ENCODE measurements at places on chromosomes 2 and 18.

DNA sequence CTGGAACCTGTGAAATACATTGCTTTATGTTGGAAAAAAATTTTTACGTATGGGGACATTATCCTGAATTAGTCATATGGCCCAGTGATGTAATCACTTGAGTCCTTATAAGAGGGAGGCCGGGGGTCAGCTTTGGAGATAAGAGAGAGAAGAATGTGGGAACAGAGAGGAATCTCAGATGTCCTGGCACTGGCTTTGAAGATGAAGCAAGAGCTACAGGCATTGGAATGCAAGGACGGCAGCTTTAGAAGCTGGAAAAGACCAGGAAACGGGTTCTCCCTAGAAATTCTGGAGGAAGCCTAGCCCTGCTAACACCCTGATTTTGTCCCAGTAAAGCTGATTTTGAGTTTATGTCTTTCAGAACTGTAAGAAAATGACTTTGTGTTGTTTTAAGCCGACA lies 1129.9 kb upstream of the GYPC start:
- H3K4me1 ChIP-seq = no peaks in the 10 kb centered on the region
- DNase-seq = no peak
- H3K27ac ChIP-seq = no peak overlapping the region
- no peaks in the 10 kb centered on the region for H3K36me3 ChIP-seq
- H3K27me3 ChIP-seq = no peaks in the 10 kb centered on the region

DNA sequence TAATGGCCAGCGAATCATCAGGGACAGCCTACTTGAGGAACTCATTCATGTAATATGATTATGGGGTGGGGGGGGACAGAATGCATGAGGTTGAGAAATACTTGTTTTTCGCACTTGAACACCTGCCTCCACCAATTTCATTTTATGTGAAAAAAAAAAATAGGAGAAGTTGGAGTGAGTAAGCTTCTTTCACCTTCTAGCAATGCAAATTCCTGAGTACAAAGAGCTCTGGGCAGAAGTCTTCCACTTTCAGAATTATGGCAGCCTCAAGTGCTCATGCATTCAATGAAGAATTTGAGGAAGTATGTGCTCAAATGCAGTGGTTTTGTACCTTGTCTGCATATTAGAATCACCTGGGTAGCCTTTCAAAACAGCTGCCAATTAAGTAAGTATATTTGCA lies 40.1 kb upstream of the GPD2 start:
- peaks cover 4% of the 10 kb centered on the region for H3K27me3 ChIP-seq
- no peaks in the 10 kb centered on the region for H3K36me3 ChIP-seq
- peaks cover 31% of the 10 kb centered on the region for H3K4me1 ChIP-seq
- no peak overlapping the region for H3K27ac ChIP-seq
- DNase-seq = no peak

GRCh38 chr2:129484999-129485897 lies 494.2 kb upstream of the RAB6C start:
- H3K27ac ChIP-seq = no peak overlapping the region
- H3K27me3 ChIP-seq = no peaks in the 10 kb centered on the region
- DNase-seq = no peak
- H3K36me3 ChIP-seq = no peaks in the 10 kb centered on the region

DNA sequence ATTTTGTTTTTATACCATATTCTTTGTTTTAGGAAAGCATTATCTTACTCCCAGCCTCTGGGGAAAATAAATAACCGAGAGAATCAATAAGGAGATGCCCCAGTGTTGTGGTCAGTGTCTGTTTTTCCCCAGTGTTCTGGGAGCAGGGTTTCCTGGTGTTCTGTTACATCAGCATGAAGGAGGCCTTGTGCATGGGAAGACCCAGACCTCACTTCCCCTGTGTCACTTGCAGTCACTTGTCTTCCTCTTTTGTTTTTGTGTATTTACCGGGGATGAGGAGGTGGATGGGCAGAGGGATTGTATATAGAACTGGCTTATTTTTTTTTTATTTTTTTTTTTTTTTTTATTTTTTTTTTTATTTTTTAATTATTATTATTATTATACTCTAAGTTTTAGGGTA lies 45.0 kb upstream of the MGAT5 start:
- H3K4me1 ChIP-seq = peaks cover 7% of the 10 kb centered on the region
- no peak overlapping the region for H3K27ac ChIP-seq
- H3K4me3 ChIP-seq = no peak overlapping the region
- DNase-seq = no peak

- no peak for DNase-seq
- H3K27ac ChIP-seq = no peak overlapping the region
- H3K27me3 ChIP-seq = no peaks in the 10 kb centered on the region
- H3K4me1 ChIP-seq = no peaks in the 10 kb centered on the region
Measured at GRCh38 chr18:28161608-28162599, 15.0 kb downstream of the CDH2 start.

GRCh38 chr2:172253190-172254052 lies 150.7 kb upstream of the DLX2 start:
- H3K27ac ChIP-seq = peak overlapping the region; percentile 71
- H3K36me3 ChIP-seq = no peaks in the 10 kb centered on the region
- DNase-seq = peak; percentile 78
- H3K4me3 ChIP-seq = no peak overlapping the region
- peaks cover 53% of the 10 kb centered on the region for H3K4me1 ChIP-seq

- H3K36me3 ChIP-seq = no peaks in the 10 kb centered on the region
- H3K4me3 ChIP-seq = no peak overlapping the region
- no peak overlapping the region for H3K27ac ChIP-seq
- no peak for DNase-seq
- H3K27me3 ChIP-seq = no peaks in the 10 kb centered on the region
Measured at GRCh38 chr2:60318544-60318943, 234.9 kb downstream of the BCL11A start.

DNA sequence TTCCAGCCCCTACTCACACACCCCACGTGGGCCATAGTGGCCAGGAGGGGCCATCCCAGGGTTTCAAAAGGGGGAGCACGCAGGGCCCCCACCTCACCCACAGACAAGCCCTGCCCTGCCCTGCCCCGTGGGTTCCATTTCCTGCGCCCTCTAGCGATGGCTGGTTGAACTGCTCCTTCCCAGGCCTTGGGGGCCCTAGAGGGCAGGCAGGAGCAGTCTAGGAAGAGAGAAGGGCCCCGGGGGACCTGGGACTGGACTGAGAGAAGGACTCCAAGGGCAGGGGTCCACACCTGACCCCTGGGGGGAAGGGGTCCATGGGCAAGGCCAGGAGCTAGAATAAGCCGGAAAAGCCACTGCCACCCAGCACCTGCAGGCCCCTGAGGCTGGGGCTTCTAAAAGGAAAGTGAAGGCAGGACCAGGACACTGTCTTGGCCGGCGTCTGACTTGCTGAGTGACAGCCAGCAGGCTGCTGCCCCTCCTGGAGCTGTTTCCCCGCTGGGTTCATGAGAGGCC lies 10.1 kb downstream of the CYP26B1 start:
- H3K27ac ChIP-seq = no peak overlapping the region
- no peak overlapping the region for H3K4me3 ChIP-seq
- peaks cover 20% of the 10 kb centered on the region for H3K27me3 ChIP-seq
- peaks cover 2% of the 10 kb centered on the region for H3K4me1 ChIP-seq

DNA sequence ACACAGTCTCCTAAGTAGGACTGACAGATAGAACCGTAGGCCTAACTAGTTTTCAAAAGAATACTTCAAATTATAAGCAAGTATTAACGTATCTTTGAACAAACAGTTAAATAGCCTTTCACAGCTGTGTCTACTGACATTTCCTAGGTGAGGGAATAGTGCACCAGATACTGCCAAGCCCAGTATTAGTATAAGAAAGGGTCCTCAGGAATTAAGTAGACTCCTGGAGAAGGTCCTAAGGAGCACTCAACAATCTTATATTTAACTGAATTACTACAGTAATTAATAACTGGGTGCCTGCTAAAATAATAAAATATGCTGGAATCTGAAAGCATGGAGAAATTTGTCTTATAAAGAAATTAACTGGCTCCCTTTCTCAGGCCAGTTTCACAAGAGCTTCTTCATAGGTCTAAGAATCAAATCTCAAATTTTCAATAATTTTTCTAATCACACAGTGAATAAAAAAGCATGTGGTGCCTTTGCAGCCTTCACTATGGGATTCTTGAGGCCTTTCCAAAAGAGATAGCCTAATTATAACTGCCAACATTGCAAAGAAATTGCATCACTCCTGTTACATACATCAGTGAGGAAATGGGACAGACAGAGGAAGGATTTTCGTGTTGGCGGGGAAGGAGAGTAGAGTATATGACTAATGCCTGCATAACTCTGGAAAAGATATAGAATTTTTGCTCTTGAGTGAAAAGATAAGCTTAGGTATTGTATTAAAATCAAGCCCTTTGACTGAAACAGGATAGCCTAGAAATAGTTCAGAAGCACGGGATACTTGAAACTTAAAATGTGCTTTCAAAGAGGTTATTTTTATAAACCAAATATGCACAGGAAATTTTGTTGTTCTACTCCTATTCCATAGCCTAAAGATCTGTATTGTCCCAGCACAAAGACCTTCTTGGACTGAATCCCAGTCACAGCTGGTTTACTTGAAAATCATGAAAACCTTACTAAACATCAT lies 228.6 kb upstream of the STK17B start:
- no peak overlapping the region for H3K4me3 ChIP-seq
- H3K27me3 ChIP-seq = no peaks in the 10 kb centered on the region
- H3K36me3 ChIP-seq = no peaks in the 10 kb centered on the region
- no peak for DNase-seq

DNA sequence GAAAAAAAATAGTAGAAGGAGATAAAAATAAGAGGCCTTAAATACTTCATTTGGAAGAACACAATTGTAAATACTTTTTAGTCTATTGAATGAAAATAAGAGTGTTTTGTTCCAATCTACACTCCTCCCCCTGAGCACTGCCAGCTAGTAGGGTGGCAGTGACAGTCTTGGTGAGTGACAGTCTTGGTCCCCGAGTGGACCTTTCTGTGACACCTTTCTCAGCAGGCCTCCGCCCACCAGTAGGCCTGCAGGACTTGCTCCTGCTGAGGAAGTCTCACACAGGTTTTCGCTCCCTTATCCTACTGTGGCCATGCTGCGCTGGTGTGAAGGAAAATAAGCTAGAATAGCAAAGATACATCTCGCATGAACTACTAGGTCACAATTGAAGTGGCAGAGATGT lies 666.8 kb downstream of the NR4A2 start:
- no peaks in the 10 kb centered on the region for H3K36me3 ChIP-seq
- DNase-seq = no peak
- H3K27me3 ChIP-seq = no peaks in the 10 kb centered on the region
- H3K27ac ChIP-seq = no peak overlapping the region

- no peak for DNase-seq
- H3K27me3 ChIP-seq = peaks cover 22% of the 10 kb centered on the region
- H3K27ac ChIP-seq = no peak overlapping the region
- no peak overlapping the region for H3K4me3 ChIP-seq
- no peaks in the 10 kb centered on the region for H3K36me3 ChIP-seq
Measured at GRCh38 chr2:68849579-68850030, 21.6 kb downstream of the BMP10 start.

- peaks cover 25% of the 10 kb centered on the region for H3K36me3 ChIP-seq
- DNase-seq = no peak
- no peak overlapping the region for H3K27ac ChIP-seq
- H3K4me3 ChIP-seq = no peak overlapping the region
- no peaks in the 10 kb centered on the region for H3K4me1 ChIP-seq
- H3K27me3 ChIP-seq = no peaks in the 10 kb centered on the region
Measured at GRCh38 chr18:62109676-62110075, 77.2 kb downstream of the PIGN start.

DNA sequence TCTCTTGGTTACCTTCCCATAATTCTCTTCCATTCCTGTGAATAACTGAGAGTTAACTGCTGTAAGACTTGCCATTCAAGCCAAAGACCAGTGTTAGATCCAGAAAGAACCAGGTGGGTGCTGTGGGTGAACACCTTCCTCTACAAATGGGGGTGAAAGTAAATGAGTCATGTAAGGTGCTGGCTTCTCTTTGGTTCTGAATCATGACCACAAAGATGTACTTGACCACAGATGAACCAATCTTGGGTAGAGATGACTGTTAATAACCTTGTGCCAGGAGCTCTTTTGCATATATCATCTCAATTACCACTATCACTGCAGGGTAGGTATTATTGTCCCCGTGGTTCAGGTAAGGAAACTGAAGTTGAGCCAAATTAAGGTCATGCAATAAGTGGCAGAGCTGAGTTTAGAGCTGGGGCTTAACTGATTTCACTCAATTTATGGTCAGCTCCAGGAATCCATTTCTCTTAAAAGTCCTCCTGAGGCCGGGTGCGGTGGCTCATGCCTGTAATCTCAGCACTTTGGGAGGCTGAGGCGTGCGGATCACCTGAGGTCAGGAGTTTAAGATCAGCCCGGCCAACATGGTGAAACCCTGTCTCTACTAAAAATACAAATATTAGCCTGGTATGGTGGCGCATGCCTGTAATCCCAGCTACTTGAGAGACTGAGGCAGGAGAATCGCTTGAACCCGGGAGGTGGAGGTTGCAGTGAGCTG lies 244.9 kb upstream of the CXCR4 start:
- DNase-seq = no peak
- peak overlapping the region; percentile 24 for H3K27ac ChIP-seq
- peaks cover 2% of the 10 kb centered on the region for H3K36me3 ChIP-seq
- H3K27me3 ChIP-seq = peaks cover 3% of the 10 kb centered on the region
- peak overlapping the region; percentile 8 for H3K4me3 ChIP-seq

DNA sequence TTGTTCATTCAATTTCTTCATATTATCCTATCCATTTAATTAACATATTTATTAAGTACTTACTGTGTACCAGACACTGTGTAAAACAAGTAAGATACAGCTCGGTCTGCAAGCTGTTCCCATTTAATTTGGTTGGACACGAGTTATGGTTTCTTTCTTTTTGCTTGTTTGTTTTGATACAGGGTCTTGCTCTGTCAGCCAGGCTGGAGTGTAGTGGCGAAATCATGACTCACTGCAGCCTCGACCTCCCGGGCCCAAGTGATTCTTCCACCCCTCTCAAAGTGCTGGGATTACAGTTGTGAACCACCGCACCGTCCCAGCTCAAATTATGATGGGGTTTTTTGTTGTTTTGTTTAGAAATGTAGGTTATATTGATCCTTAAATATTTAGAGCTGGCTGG lies 9.0 kb downstream of the CYBRD1 start:
- DNase-seq = no peak
- no peaks in the 10 kb centered on the region for H3K36me3 ChIP-seq
- H3K4me3 ChIP-seq = no peak overlapping the region
- H3K27ac ChIP-seq = no peak overlapping the region
- peaks cover 28% of the 10 kb centered on the region for H3K27me3 ChIP-seq

DNA sequence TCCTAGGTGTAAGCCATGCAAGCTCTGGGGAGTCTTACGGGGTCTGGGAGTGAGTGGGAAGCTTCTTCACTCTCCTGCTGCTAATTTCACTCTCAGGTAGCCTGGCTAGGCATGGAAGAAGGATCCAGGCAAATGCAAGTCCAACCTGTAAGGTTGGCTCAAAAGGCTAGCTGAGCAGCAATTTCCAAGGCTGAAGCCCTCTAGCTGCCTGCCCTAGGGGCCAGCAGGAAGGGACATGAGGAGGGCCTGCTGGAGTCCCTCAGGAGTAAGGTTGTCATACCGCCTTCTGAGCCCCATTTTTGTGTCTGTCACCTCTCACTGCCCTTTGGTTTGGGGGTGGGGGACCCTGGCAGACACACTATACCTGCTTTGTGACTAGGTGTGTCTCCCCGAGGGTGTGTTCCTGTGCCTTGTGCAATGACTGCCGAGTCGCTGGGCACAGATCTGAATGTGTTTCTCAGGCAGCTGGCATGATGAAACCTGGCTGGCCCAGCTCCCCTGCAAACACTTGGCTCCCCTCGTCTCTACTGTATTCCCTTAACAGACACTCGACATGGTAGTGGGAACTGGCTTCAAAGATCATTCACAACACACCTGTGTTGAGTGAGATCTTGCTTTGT lies 123.9 kb upstream of the FAM136A start:
- no peaks in the 10 kb centered on the region for H3K36me3 ChIP-seq
- no peaks in the 10 kb centered on the region for H3K4me1 ChIP-seq
- DNase-seq = no peak

Measured in activated T-cell treated with anti-CD3 and anti-CD28 coated beads, Interleukin-2, amount 50 U/mL, for 24 hours (primary cell).